ENCODE measurements at places on chromosomes 4 and X.

DNA sequence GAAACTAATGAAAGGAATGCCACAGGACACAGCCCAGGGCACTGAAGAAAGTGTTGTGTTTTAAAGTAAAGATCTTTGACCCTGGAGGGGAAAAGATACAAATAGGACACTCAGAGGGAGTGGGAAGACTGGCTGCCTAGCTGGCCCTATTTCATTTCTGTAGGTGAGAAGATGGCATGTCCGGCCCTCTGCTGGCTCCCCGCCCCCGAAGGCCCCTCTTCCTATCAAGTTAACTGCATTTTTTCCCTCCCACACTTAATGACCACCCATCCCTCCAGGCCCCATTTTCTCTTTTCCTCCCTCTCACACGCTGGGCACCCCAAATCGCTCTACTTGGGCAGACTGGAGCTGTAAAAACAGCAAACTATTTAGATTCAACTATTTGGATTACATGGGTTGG is 5.5 kb upstream of the TRIM75 start:
- DNase-seq: peak; percentile 6

GRCh38 chr4:113586072-113586471 is 175.5 kb downstream of the CAMK2D start:
- no peak for DNase-seq

- DNase-seq: no peak
These were observed 107.5 kb downstream of the EGF start for GRCh38 chr4:110020139-110020538.

- no peak for DNase-seq
These were observed 105.9 kb downstream of the CT47B1 start for GRCh38 chrX:120769576-120770341.

GRCh38 chrX:10893976-10894375 is 217.2 kb upstream of the HCCS start:
- DNase-seq: no peak

DNA sequence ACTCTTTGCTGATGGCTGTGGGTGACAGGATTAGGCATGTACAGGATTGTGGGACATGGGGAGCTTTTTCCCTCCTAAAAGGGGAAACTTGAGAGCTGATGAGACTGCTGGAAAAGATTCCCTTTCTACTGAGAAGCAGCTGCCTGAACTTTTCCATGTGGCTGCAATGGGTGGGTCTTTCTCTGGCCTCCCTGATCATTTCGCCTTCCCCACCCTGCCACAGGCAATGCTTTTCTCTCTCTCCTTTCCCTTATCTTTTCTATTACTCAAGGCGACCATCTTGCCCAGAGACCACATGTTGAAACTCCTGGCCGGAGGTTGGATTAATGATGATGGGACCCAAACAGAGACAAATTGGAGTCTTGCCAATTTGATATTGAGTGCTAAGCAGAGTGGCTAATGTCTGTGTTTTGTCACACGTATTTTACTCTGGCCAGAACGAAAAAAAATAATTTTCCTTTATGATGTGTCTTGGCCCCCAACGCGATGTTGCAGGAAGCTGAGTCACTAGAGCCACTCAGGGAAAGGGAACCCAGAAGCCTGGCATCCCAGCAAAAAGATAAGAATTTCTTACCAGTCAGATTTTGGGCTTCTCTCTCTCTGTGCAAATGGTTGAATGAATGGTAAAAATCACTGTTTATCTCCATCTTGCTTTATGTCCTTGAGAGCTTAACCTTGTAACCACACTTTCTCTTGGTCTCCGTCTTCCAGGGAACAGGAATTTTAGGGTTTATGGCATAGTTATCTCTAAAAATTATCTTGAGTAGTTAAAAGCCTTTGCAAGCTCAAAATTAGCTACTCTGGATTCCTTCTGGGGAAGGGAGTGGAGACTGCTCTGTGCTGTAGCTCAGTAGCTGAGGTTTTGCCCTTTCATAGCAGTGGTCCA is 19.4 kb upstream of the ATP8A1 start:
- DNase-seq: no peak

DNA sequence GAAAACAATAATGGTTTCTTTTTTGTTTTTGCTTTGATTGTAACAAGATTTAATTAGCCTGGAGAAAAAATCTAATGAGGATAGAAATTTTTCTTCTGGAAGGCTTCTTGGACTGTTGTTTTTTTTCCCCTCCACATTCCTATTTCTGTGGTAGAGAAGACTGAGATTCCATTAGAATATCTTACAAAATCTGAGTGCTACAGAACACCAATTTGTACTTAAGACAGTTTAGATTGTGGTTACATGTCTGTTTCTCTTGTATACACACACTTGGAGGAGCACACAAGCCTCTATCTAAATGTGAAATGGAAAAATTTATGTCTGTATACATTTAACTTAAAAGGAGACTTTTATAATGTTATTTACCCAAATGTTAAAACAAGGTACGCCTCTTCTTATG is 176.9 kb upstream of the ARSJ start:
- no peak for DNase-seq

DNA sequence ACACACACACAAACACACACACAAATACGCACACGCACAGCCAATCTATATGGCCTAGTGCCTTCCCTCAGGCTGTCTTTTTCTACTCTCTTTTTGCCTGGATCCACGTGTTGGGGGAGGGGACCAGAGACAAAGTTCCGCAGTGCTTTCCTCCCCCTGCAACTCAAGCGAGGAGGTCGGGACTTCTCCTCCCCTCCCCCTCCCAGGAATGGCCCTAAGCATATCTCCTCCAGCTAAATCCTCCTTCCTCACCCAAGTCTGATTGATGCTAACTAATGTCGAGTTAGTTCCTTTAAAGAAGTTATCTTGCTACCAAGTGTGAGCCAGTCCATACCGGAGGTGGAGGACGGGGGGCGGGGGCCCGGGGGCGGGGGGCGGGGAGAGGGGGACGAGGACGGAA is 141.2 kb upstream of the ZIC3 start:
- peak; percentile 35 for DNase-seq

- no peak for DNase-seq
These were observed 130.6 kb upstream of the STX18 start for GRCh38 chr4:4672402-4672801.

DNA sequence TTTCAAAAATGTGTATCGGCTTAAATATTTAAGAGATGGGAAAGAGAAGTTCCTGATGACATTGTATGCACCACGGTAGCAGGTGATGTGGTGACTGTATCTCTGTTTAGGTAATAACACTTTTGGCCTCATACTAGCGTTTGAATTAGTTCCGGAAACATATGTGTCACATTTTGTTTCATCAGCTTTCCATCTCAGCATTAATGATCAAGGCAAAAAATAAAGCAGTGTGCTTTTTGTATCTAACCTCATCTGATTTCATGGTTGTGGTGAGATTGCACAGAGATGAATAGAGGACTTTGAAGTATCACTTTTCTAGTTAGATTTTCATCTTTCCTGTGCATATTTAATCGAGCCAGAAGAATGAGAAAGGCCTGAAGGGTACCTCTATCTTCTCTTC is 206.4 kb upstream of the SPRY1 start:
- DNase-seq: no peak

DNA sequence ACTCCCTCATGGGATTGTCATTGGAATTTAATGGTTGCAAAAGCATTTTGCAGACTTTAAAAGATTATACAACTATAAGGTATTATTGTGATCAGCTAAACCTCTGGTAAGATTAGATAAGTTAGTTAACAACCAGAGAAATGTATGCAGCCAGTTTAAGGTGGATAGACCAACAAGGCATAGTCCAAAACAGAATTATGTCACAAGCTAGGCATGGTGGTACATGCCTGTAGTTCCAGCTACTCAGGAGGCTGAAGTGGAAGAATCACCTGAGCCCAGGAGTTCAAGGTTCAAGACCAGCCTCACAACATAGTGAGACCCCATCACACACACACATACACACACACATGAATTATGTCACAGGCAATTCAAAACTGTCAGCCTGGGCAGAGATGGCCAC is 54.7 kb upstream of the KLHL13 start:
- no peak for DNase-seq

DNA sequence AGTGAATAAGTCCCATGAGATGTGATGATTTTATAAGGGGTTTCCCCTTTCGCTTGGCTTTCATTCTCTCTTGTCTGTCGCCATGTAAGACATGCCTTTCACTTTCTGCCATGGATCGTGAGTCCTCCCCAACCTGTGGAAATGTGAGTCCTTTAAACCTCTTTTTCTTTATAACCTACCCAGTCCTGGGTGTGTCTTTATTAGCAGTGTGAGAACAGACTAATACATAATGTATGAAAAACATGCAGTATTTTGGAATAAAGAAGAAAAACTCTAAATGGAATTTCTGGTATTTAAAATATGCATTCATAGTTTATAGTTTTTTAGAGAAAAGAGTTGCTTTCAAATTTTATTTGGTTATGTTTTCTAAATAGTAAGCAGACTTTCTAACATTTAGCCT is 360.7 kb downstream of the PCDH7 start:
- DNase-seq: no peak

DNA sequence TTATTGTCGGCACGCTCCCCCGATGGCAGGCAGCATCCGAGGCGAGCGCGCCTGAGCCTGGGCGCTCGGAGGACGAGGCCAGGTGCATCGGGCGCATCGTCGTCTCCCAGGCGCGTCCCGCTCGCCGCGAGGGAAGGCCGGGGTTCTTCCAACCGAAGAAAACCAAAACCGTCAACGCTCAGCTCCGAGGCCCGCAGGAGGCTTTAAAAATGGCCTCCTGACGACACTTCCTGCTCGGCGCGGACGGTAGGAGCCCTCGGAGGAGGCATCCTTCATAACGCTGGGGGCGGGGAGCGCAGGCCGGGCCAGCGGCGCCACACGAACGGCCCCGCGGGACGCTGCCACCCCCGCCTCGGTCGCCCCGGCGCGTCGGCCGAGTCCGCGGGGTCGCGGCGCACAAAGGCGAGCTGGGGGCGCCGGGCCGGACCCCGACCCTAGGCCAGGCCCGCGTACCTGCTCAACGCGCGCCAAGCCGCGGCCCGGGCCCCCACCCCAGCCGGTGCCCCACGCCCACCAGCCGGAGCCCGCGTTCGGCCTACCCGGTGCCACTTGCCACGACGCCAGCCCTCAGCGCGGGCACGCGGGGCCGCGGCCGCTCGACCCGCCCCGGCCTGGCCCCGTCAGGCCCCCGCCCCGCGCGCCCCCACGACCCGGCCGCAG is 501 bp downstream of the ZNF518B start:
- peak; percentile 56 for DNase-seq

DNA sequence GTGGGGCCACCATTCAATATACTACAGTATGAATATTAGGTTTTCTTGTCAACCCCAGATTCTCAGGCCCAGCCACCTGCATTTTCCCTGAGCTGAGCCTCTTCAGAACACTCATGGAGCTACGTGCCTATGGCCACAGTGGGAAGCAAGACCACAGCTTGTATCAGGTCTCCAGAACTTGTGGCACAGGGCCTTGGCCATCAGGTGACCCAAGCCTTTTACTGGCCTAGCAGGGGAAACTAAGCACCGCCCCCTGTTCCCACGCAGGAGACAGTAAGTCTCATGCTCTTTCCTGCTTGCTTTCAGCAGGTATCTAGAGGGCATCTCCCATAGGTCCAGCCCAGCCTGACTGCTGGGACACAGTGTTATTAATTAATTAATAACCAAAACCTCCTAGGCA is 138.4 kb upstream of the MAMLD1 start:
- DNase-seq: no peak

- DNase-seq: no peak
These were observed 202.2 kb downstream of the CLCN4 start for GRCh38 chrX:10358958-10359357.

DNA sequence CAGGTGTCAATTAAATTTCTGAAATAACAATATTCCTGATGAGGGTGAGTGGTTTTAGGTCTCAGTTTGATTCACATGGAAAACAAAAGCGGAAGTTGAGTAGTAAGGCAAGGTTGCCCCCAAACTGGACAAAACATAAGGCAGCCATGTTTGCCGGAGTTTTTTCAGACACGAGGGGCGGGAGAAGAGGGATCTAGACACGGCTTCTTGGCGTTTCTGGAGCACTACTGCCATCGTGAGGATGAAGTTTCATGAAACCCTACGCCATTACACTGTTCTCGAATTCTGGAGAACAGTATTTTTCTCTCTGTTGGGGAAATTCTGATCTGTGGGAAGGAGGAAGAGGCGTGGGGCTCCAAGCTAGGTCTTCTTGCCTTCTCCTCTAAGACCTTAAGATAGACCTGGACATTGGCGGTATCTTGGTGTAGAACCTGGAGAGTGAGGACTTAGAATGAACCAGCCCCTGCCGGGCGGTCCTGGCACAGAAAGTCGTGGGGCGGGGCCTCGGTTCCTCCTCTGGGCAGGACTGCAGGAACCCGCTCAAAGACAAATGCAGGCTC is 160.3 kb downstream of the OR13H1 start:
- DNase-seq: no peak

GRCh38 chr4:152072001-152072485 is 311.2 kb upstream of the GATB start:
- DNase-seq: no peak

DNA sequence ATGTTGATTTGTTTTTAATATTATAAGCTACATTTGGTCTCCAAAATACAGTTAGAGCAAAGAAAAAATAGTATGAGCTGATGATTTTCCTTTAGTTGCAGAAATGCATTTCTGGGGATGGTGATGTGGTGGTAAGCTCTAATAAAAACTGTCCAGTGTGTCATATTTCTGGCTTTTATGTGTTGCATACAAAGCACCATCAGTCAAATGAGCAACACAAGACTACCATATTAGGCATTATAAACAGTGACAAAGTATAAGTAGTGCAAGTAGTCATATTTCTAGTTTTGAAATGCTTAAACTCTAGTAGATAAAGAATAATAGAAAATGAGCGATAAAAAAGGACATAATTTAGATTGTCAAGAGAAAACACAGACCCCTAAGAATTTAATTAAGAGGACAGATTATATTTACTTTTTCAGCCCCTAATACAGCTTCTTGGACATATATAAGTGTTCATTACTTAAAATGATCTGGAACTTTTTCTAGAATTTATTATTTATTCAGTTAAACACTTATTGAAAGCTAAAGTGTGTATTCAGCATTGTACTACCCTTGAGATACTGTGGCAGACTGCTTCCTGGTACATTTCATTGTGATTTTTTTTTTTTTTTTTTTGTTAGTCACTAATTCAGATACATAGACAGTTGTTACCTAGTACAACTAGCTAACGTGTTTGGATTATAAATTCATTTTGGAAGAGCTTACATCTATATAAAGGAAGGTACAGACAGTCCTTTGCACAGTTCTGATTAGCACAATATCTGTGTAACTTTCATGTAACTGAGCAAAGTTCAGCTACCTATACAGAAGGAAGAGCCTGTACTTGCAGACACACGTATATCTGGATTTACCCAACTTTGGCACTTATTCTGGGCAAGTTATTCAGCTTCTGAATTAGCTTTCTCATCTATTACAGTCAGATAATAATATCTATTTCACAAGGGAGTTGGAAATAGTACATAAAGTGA is 22.3 kb downstream of the RAP1GDS1 start:
- DNase-seq: no peak

- no peak for DNase-seq
These were observed 15.4 kb upstream of the NFXL1 start for GRCh38 chr4:47929682-47930201.

GRCh38 chrX:140723121-140723715 is 13.7 kb downstream of the LINC00632 start:
- no peak for DNase-seq

- no peak for DNase-seq
These were observed 609.5 kb upstream of the FAT1 start for GRCh38 chr4:187333151-187333550.

GRCh38 chrX:43975796-43976195 is 2.6 kb upstream of the NDP start:
- DNase-seq: no peak
